ENCODE measurements at places on chromosomes 2 and 18.

DNA sequence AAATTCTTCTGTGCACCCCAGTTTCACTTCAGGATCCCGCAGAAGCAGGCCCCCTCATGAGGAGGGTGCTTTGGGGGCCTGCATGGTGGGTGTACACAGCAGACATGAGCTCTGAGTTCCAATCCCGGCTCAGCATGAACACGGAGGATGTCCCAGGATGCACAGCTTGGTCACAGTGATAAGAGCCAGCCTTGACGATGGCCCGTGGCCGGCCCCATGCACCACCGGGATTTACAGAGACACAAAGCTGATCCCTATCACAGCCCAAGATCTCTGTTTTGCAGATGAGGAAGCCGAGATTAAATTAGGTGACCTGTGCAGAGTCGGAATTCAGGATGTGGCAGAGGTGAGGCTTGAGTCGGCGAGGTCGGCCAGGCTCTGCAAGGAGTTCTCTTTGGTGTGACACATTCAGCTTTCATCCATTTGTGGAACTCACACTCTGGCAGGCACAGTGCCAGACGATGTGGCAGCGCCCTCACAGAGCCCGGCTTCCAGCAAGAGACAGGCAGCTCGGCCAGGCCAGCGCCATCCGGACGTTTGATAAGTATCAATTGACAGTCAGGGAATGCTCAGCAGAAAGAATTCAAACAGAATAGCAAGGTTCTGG, 456.3 kb upstream of the MYT1L start:
- no peak for DNase-seq

DNA sequence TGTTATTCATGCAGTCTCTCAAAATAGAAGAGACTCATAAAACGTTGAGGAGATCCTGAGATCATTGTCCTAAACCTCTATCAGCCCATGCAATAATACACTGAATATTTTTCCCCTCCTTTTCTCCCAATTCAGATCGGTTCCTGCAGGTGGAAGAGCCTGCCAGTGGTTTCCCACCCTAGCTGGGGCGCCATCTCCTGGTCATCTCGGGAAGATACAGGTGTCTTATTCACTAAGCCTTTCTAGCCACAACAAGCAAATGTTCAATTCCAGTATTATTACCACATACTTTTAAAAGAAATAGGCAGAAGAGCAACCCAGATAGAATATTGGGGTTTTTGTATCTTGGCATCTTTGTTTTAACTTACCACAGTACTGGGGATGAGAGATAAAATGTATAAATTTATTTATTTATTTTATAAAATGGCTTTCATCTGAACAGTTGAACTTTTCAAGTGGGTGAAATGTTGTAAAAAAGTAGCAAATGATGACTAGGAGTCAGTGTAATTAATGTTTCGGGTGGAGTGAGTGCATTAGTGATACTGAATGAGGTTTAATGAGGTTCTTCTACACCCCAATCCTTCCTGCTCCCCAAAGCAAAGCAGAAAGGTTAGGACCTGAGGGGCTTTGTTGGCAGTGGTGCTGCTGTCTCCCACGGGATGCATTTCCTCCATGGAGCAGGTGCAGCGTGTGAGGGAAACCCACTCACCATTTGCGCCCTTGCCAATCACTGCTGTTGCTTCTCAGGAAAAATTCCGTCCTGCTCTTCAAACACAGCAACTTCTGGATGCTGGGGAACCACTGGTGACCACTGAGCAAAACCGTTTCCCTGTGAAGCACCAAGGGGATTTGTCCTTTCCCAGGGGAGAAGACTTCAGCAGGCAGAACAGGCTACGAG, 147.1 kb upstream of the FHL2 start:
- peak; percentile 50 for DNase-seq

GRCh38 chr2:187136646-187137045, 287.7 kb upstream of the ZSWIM2 start:
- DNase-seq = no peak

GRCh38 chr2:133658020-133658903, 90.0 kb upstream of the NCKAP5 start:
- no peak for DNase-seq

DNA sequence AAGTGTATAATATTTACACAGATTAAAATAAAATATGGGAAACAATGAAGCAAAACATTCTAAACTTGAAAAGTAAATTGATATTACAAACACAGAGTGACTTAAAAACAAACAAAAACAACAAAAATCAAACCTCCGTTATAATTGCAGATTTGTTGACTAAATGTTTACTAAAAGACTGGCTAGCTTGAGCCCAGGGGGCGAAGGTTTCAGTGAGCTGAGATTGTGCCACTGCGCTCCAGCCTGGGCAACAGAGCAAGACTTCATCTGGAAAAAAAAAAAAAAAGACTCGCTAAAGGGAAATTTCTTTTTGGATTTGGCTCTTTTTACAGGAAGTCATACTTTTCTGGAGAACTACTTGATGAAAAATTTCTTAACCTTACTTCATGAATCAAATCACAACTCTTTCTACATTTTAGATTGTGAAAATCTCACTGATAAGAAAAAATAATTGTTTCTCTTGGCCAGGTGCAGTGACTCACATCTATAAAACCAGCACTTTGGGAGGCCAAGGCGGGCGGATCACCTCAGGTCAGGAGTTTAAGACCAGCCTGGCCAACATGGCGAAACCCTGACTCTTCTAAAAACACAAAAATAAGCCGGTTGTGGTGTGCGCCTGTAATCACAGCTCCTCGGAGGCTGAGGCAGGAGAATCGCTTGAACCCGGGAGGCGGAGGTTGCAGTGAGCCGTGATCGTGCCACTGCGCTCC, 9.7 kb downstream of the TFPI start:
- DNase-seq = no peak

GRCh38 chr2:218329027-218329825, 27.4 kb upstream of the CATIP start:
- no peak for DNase-seq

GRCh38 chr2:145194673-145195072, 674.8 kb upstream of the ZEB2 start:
- no peak for DNase-seq

DNA sequence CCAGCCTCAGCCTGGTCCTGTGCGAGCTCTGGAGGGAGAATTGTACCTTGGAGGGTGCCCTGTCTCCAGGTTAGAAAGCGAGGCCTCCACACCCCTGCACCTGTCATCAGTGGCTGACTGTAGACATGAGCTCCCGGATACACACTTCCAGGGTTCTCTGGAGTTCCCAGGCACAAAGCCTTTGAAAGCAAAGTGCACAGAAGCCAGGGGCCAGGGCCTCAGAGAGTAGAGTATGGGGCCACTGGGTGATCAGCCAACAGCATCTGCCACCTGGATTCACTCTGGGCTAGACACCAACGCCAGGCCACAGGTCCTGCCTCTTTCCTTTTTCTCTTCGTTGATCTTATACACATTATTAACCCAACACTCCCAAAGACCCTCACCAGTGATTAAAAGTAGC, 239.4 kb upstream of the HDAC4 start:
- DNase-seq = no peak

DNA sequence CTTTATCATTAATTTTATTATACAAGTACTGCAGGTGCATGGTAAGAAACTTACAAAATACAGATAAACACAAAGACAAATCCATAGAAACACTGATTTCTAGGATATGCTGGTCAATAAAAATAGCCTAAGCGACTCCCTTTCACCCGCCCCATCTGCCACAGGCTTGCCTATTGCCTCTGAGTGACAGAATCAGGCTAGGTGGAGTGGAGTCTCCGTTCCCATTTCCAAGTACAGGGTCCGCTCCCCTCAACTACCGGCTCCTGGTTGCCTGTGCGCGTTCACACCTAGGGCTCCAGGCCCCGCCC, 201 bp upstream of the TRAPPC12 start:
- no peak for DNase-seq

- no peak for DNase-seq
Observed at GRCh38 chr2:97844311-97844859, 131.0 kb downstream of the ZAP70 start.

GRCh38 chr2:154697418-154698252, 860 bp upstream of the KCNJ3 start:
- DNase-seq = no peak

- DNase-seq = no peak
Observed at GRCh38 chr2:240237609-240238174, 97.2 kb upstream of the OTOS start.

- no peak for DNase-seq
Observed at GRCh38 chr2:225355788-225356187, 43.7 kb upstream of the NYAP2 start.

DNA sequence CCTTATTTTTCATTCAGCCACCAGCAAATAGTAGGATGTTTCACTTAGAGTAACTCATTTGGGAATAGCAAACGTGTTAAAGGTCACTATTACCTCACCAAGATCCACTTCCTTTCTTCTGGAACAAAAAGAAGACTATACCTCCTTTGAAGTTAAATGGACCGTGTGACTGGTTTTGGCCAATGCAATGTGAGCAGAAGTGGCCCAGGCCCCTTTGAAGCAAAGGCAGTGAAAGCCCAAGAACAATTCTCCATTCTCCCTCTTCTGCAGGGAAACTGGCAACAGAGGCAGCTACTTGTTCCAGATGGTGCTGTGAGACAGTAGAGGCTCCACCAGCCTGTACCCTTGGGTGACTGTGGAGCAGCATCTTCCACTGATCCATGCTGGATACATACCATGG, 11.3 kb upstream of the MALL start:
- no peak for DNase-seq

DNA sequence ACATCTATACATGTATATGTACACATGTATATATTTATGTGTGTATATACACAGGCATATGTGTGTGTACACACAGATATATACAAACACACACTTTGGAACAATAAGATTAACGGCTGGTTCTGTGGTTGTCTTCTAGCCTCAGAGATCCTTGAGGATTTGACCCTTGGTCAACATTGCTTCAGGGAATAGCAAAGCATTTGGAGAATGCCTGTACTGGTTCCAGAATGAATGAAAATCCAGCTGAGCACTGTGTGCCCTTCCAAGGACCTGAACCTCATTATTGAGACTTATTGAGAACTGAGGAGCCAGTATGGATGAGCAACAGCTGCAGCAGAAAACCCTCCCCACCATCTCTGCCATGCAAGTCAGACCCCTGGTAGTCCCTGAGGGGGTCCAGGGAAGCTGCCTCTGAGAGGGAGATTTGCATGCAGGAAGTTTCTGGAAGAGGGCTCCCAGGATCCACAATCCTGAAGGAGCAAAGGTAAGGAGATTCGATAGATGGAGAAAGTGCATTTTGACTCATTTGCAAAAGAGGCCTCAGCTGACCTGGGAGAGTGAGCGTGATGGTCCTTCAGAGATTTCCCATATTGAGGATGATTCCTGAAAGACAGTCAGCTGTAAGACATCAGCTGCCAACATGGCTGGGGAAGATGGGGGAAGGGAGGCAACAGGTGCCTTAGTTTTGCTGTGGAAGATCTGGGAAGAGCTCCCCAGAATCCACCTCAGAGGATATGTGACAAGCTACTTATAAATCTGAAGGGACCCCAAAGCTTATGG, 166.6 kb upstream of the NCKAP5 start:
- DNase-seq = no peak

DNA sequence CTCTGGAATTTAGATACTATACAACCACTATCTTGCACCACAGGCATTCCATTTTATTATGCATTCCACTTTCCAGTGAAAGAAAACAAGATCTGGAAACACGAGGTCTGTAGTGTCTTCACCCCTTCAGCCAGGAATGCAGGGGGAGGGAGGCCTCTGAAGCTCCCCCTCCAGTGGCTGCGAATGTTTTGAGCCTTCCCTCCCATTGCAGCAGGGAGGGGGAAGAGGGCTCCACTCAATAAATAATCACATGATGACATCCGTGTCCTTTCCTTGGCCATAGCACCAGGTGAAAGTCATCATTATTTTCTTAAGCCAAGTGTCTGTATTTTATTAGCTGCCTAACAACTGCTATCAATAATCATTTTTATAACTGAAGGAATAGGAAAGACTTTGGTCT, 38.6 kb downstream of the ALPK2 start:
- no peak for DNase-seq

DNA sequence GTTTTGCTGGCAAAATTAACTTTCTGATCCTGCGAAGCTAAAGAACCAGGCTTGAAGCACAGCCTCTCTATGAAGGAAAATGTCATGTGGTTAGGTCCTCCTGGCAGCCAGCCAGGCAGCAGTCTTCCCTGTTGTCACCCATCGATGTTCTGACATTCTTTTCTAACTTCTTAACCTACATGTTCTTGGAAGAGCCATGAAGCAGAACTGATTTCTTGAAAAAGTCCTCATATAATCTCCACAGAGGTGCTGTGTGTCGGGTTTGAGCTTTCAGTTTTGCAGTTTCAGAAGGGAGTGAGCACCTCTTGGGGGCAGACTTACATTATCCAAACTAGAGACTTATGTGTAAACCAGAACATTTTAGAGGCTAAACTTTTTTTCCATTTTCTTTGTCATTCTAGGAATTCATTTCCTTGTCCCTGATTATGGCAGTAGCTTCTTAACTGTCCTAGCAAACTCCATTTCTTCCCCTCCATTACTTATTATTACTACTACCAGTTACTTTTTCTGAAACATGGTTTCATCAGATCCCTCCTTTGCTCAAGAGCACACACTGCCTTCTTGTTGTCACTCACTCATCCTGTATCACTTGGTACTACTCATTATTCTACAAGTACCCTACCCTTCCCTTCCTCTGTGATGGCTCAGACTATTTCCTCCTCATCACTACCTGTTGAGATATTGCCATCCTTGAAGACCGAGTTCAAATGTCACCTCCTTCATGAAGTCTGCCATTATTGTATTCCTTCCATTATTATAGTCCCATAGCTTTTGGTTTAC, 31.1 kb downstream of the DOK1 start:
- DNase-seq = no peak

DNA sequence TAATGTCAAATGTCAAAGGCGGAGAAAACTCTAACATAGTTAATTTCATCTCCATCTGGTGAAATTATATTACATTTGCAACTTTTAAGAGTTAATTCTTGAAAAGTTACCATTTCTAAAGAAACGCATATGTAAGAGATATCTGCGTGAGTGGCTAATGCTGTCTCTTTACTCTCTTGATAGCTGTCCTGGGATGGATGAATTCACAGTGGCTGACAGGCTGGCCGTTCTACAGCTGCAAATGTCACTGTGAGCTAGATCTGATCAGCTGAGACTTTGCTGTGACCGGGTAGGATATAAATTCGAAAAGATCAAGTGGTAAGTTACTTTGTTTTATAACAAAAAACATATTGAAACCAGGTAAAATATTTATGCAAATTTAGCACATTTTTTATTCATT, 557.1 kb upstream of the DDX18 start:
- no peak for DNase-seq

GRCh38 chr2:98484652-98485452, 40.2 kb downstream of the INPP4A start:
- DNase-seq = no peak

DNA sequence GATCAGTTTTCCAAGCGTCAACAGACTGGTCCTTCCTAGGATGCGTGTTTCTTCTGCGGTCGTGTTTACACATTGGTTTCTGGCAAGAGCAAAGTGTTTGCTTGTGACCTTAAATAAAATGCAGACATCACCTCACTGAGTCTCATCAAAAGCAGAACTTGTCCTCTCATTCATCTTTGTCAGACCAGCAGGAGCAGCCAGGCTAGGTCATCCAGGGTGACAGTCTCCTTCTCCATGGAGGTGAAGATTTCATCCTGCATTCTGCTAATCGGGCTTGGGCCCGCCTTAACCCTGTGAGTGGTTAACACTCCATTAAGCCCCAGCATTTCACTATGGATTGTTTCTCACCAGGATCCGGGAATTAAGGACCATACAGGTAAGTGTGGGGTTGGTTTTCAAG, 64.2 kb upstream of the PID1 start:
- no peak for DNase-seq
